ENCODE measurements at places on chromosomes 5 and 9.

GRCh38 chr9:35795695-35796094 lies 4.3 kb downstream of the NPR2 start:
- DNase-seq = no peak

DNA sequence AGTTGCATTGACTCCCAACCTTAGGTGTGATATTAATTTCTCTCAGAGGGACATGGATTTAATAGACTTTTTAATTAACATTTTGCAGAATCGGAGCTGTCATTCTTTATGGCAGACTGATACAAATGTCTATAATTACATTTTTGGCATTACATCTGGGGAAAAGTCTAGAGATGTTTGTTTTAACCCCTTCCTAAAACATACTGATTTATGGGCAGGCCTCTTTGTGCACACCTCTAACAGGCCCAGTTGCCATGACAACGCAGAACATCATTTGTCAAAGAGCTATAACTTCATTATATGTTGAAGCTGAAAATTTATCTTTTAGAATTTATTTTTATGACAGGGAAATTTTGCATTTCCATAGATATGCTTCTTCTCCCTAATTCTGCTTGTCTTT lies 158.5 kb downstream of the NTRK2 start:
- DNase-seq = no peak

GRCh38 chr9:33480976-33481375 lies 7.3 kb upstream of the NOL6 start:
- no peak for DNase-seq

DNA sequence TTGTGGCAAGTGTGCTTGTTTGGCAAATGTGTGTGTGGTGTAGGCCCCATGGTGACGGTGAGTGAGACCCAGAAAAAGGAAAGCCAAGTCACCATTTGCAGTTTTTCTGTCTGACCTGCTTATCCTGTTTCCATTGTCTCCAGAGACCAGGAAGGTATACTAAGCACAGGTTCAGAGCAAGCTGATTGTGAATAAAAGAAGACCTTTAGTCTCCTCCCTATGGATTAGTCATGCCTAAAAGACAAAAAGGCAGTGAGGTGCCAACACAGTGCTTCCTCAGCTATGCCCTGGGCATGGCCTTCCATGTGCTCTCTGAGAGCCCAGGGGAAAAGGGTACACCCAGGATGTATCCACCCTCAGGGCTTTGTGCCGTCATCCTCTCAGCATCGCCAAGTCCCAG lies 49.2 kb upstream of the SHOC1 start:
- DNase-seq = peak; percentile 57

DNA sequence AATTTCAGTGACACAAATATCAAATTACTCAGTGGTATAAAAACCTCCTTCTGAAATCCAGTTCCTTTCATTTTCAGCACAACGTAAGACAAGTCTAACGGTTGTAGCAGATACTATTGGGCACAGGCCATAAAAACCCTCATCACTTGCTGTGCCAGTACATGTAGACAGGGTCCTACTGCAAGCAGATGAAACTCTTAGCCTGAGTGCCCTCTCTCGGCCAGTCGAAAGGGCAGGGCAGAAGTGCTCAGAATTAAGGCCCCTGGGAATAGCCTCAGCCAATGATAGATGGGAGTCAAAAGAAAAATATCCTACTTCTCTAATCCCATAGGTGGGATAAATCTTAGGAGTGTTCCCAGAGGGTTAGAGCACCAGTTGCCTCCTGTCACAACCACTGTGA lies 168.5 kb upstream of the FER start:
- no peak for DNase-seq

DNA sequence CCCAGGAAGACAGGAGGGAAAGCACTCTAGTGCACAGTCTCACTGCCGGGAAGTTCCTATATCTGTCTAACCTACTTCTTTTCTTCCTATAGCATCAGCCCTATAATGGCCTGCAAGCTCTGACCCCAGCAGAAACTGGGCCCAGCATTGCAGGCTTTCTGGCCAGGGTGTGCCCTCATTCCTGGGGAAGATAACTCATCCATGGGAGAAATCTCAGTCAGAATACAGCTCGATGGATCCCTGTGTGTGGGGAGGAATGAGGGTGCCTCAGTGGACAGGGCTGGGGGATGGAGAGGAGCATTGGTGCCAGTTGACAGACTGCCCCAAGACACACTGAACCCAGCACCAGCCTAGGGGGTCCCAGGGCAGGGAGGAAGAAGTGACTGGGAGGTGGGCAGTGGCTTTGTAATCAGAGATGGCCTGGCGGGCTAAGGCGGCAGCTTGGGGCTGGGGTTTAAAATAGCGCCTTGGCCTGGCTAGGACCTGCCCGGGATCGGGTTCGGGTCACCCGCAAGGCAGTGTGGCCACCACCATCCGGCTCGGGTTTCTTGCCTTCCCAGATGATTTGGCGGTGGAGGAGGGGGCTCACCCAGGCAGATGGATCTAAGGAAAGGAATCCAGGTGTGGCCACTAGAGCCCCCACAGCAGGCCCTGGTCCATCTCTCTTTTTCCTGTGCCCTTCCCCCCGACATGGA lies 7.6 kb upstream of the CXXC5 start:
- no peak for DNase-seq

DNA sequence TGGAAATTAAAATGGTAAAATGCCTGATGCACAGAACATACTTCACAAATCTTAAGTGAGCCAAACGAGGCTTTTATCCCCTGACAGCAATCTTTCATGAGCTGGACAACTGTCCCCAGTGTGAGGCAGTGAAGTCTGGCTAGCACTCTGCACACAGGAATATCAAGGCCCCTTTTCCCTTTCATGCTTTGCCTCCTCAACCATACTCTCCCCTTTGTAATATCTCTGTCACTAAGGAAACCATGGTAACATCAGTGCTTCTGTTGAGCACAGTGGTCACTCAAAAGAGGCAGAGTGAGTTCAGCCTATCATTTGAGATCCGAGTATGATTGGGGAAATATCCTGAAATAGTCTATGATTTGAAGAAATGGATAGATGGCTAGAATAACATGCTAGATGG lies 318.3 kb downstream of the ENC1 start:
- no peak for DNase-seq

DNA sequence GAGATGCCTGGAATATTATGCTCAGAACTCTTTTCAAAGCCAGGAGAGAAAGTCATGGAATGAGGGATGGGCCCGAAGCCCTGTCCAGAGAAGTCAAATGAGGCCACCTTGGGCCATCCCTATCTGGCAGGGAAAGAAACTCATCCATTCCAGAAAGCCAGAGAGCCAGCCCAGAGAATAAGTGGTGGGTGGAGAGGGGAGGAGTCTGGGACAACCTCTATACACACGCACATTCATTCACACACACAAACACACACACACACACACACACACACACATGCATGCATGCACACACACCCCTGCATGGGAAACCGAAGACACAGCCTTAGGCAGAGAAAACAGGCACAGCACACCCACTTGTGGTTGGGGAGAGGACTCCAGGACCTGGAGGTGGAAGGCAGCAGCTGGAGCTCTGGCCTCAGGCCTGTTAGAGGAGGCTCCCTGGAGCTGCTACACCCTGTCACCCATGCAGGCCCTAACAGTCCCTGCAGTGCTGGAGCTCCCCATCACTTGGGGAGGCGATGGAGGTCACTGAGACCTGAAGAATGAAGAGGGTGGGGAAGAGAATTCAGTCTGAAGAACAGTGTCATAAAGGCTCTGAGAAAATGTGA lies 38.0 kb downstream of the TGFBI start:
- DNase-seq = no peak

DNA sequence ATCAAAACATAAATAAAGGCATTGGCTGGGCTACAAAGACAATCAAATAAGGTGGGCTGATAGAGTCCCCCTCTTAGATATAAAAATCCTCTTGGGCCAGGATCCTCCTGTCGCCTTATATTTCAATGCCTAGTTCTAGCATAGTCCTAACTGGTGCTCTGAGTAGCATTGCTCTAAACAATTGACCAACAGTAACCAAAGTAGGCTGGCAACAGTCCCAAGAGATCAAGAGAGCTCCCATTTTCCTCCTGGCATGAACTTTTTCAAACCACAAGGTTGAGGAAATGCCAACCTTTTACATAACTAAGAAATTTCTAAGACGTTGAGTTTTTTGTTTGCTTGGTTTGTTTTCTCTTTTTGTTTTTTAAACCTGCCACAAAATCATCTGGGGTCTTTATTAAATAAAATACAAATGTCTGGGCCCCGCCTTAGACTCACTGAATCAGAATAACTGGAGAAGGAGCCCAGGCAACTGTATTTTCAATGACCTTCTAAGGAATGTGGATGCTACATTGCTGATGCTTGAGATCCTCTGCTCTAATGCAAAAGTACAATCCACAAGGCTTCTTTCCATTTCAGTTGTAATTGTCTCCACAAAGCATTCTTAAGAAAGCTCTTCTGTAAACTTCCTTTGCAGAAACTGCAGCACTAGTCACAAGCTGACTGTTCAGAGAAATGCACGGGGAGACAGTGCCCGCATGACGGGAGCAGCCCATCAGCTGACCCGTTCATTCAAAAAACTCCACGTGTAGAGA lies 2.9 kb downstream of the SLC45A2 start:
- DNase-seq = no peak

DNA sequence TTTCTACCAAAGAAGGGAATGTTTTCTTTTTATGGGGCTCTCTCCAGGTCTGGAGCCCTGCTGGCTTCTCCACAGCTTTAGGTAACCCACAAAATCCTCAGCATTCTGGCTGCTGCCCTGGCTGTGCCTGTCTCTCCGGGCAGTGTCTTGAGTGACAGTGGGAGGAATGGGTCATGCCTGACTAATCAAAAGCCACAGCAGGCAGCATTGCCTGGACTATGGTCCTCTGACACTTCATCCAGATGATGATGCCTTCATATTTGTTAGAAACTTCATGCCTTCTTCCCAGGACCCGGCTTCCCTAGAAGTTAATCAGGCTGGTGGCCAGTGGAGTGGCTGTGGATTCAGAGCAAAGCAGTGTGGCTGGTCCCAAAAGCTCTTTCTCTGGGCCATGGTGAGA lies 32.2 kb upstream of the TGFBI start:
- DNase-seq = no peak

DNA sequence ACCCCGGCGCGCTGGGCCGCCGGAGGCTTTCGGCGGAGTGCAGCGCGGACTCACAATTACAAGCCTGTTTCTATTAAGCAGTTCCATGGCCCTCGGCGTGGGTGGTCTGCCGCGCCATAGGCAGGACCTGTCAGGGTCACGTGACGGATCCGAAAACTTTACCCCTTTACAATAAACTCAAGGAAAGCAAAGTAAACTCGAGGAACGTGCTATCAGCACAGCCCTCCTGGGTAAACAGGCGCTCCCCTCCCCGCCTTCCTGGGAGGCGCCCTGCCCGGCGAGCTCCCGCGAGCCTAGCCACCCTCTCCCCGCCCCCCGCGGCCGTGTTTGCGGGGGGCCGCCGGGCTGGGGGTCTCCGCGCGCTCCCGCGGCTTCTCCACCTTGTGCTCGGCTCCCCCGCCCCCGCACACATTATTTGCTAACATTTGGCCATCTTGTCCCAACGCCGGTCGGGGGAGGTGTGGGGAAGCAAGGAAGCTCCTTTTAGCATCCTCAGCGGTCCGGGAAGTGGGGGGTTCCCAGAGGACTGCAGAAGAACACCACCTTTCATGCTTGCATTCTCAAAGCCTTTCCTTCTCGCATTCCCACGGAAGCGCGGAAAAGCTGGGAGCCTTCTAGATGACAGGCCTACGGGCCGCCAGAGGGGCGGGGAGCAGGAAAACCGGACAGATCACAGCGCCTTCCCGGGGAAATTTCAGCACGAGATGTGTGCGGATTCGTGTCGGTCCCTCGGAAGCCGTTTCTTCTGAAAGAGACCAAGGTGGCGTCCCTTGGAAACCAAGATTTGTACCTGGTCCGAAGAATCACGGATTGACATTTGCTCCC lies at the start of gene PTCH1:
Gene PTCH1 (minus strand): TSS at position 238 of the 825 bp plus-strand sequence.
- peak; percentile 58 for DNase-seq

GRCh38 chr5:6637590-6637989 lies 4.3 kb downstream of the SRD5A1 start:
- no peak for DNase-seq

- no peak for DNase-seq
Measured at GRCh38 chr9:112772215-112772509, 21.6 kb downstream of the SNX30 start.

DNA sequence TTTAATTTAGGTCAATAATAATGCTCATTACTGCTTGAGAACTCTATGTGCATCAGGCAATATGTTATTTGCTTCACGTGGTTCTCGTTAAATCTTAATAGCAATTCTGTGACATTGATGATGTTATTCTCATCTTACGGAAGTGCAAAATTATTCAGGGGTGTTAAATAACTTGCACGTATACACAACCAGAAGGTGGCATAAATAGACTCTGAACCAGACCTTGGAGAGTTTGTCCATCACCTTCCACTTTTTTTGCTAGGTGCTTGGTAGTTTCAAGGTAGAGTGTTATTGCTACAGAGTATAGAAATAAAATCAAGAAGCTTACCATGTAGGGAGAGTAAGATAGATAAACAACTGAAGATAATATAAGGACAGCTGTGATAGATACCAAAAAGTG lies 23.6 kb upstream of the TNFAIP8 start:
- DNase-seq = no peak

DNA sequence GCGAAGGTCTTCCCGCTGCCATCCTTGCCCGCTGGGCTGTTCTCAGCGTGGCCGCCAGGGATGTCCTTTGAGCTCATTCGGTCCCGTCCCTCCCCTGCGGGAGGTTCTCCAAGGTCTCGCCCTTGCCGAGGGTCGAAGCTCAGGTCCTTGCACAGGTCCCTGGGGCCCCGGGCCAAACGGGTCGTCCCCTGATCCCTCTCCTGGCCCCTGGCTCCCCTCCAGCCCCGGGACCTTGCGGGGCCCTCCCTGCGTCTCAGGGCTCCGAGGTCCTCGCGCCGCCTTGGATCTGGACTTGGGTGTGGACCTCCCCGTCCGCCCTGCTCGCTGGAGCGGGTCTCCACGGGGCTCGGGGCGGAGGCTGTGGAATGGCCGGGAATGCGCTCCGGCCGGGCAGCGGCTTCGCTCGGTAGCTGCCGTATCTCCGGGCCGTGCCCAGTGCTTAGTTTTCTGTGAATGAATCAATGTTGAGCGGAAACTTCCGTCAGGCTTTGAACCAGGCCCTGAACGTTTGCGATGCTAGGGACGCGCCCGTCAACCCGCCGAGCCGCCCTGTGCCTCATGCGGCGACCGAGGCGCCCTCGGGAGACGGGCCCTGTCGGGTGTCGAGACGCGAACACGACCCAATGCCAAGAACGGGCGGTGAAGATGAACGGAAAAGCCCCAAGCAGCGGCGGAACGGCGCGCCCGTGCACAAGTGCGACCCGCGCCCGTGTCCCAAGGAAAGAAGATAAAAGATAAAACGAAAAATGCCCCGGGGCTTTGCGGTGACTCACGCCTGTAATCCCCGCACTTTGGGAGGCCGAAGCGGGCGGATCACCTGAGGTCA lies 780 bp downstream of the RNU6ATAC start:
- peak; percentile 62 for DNase-seq

DNA sequence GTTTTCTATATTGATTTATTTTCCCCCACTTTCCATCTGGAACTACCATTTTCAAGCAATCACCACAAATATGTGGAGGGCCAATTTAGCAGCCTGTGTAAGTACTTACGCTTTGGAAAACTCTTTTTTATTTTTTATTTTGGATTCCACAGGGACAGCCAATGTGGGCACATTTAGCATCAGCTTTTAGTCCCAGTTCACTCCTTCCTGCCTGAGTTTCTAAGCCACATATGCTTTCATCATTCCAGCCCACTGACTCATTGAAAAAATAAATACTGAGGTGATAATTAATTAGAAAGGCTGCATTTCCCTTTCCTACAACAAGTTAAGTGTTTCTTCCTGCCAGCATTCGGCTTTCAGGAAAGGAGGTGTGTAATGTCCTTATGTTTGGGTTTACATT lies 76.8 kb downstream of the TMEM167A start:
- peak; percentile 28 for DNase-seq

Measured in endothelial cell of umbilical vein (primary cell).